Activated CD8-positive, alpha-beta T cell treated with anti-CD3 and anti-CD28 coated beads, Interleukin-2, amount 10 ng/mL, durations not matched to agents 7 days and 5 days (primary cell): ENCODE measurements at places on chromosomes 7 and 10. TPM values are rescaled to one million over a fixed set of nuclear protein-coding genes. Genes with fewer than 3 reads are reported as not detected.

OR2F2 gene
- total RNA-seq: not detected

GRCh38 chr7:8413600-8413999, 19.8 kb upstream of the NXPH1 start:
- DNase-seq: no peak
- H3K4me3 ChIP-seq: no peak overlapping the region
- H3K27ac ChIP-seq: no peak overlapping the region
- H3K4me1 ChIP-seq: no peaks in the 10 kb centered on the region
- peaks cover 6% of the 10 kb centered on the region for H3K27me3 ChIP-seq

DNA sequence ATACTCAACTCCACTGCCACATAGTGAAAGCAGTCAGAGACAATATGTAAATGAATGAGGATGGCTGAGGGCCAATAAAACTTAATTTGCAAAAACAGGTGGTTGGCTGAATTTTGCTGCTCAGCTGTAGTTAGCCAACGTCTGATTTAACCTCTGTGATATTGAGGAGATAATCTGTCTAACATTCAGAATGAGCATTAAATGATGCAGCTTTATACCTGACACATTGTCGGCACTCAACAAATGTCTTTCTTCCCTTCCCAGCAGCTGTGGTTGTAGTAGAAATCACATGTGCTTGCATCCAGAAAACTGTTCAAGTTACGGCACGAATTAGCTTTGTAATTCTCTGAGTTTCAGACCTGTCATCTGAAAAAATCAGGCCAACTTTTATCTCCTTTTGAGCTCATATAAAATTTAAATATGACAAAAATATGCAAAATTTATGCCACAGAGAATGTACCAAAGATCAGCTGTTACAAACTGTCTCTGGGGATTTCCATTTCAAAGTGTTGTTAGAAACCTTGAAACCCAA, 1239.7 kb downstream of the GATA3 start:
- DNase-seq: no peak
- H3K27ac ChIP-seq: no peak overlapping the region
- no peak overlapping the region for H3K4me3 ChIP-seq
- peaks cover under 1% of the 10 kb centered on the region for H3K27me3 ChIP-seq
- H3K36me3 ChIP-seq: no peaks in the 10 kb centered on the region
- peaks cover 18% of the 10 kb centered on the region for H3K4me1 ChIP-seq

DNA sequence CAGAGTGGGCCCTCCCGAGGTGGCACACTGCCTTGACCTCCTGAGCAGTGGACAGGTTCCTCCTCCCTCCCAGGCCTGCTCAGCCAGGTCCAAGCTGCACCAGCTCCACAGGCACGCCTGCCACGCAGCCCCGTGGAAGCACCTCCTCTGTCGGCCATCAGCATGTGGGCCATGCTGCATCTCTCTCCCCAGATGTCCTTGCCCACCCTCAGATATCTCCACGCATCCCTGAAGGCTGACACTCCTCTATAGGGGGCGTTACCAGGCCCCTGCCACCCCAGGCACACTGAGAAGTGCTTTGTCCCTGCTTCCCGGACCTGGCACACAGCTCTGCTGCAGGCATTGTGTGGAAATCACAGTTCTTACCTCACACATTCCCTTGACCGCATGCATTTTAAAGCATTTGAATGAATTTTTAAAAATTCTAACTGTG, 598.5 kb downstream of the SDK1 start:
- no peak for DNase-seq
- no peak overlapping the region for H3K27ac ChIP-seq
- H3K4me3 ChIP-seq: no peak overlapping the region
- H3K4me1 ChIP-seq: no peaks in the 10 kb centered on the region
- H3K27me3 ChIP-seq: peaks cover 4% of the 10 kb centered on the region
- no peaks in the 10 kb centered on the region for H3K36me3 ChIP-seq

- H3K36me3 ChIP-seq: no peaks in the 10 kb centered on the region
- DNase-seq: no peak
- H3K27me3 ChIP-seq: peaks cover 80% of the 10 kb centered on the region
Observed at GRCh38 chr10:100750291-100751210, 5.2 kb downstream of the PAX2 start.

- no peak overlapping the region for H3K4me3 ChIP-seq
- peak overlapping the region; percentile 58 for H3K27ac ChIP-seq
- peaks cover 48% of the 10 kb centered on the region for H3K4me1 ChIP-seq
Observed at GRCh38 chr7:2098496-2098895, 134.2 kb downstream of the MAD1L1 start.

TMEM178B gene
- total RNA-seq: 0.05 TPM

OR2A42 gene
- total RNA-seq: not detected

C7orf33 gene
- not detected for total RNA-seq

- H3K36me3 ChIP-seq: no peaks in the 10 kb centered on the region
- peaks cover 5% of the 10 kb centered on the region for H3K27me3 ChIP-seq
- no peak overlapping the region for H3K4me3 ChIP-seq
Observed at GRCh38 chr7:135768467-135768866, 19.9 kb upstream of the FAM180A start.

ANKRD61 gene
- 0.26 TPM for total RNA-seq

DNA sequence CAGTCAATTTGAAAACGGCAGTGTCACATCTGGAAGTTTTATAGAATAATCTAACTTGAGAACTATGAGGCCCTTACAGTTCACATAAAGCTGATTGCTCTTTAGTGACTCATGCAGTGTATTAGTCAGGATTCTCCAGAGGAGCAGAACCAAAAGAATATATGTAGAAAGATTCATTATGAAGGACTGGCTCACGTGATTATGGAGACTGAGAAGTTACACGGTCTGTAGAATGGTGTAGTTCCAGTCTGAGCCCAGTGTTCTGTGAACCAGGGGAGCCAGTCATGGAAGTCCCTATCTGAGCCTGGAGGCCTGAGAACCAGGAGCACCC, 21.5 kb downstream of the RBM33 start:
- H3K27ac ChIP-seq: no peak overlapping the region
- peaks cover 61% of the 10 kb centered on the region for H3K4me1 ChIP-seq
- no peaks in the 10 kb centered on the region for H3K27me3 ChIP-seq
- DNase-seq: no peak
- peaks cover 40% of the 10 kb centered on the region for H3K36me3 ChIP-seq
- H3K4me3 ChIP-seq: no peak overlapping the region

GRCh38 chr7:143325240-143325639, 9.3 kb downstream of the CLCN1 start:
- no peaks in the 10 kb centered on the region for H3K36me3 ChIP-seq
- DNase-seq: no peak
- H3K4me3 ChIP-seq: no peak overlapping the region
- H3K27me3 ChIP-seq: no peaks in the 10 kb centered on the region
- peak overlapping the region; percentile 36 for H3K27ac ChIP-seq

GATA3 gene
- 42.5 TPM for total RNA-seq

AGAP5 gene
- total RNA-seq: 10.0 TPM

LRRTM3 gene
- total RNA-seq: not detected

KCND2 gene
- total RNA-seq: not detected

TAS2R4 gene
- 0.74 TPM for total RNA-seq

GRCh38 chr10:55630491-55631056, 730.5 kb downstream of the ZWINT start:
- no peak overlapping the region for H3K4me3 ChIP-seq
- H3K27me3 ChIP-seq: peaks cover 22% of the 10 kb centered on the region
- no peak overlapping the region for H3K27ac ChIP-seq
- H3K36me3 ChIP-seq: no peaks in the 10 kb centered on the region

GRCh38 chr7:124390301-124390700, 357.4 kb upstream of the TMEM229A start:
- no peak overlapping the region for H3K27ac ChIP-seq
- H3K4me1 ChIP-seq: no peaks in the 10 kb centered on the region
- DNase-seq: no peak
- H3K27me3 ChIP-seq: no peaks in the 10 kb centered on the region

DNA sequence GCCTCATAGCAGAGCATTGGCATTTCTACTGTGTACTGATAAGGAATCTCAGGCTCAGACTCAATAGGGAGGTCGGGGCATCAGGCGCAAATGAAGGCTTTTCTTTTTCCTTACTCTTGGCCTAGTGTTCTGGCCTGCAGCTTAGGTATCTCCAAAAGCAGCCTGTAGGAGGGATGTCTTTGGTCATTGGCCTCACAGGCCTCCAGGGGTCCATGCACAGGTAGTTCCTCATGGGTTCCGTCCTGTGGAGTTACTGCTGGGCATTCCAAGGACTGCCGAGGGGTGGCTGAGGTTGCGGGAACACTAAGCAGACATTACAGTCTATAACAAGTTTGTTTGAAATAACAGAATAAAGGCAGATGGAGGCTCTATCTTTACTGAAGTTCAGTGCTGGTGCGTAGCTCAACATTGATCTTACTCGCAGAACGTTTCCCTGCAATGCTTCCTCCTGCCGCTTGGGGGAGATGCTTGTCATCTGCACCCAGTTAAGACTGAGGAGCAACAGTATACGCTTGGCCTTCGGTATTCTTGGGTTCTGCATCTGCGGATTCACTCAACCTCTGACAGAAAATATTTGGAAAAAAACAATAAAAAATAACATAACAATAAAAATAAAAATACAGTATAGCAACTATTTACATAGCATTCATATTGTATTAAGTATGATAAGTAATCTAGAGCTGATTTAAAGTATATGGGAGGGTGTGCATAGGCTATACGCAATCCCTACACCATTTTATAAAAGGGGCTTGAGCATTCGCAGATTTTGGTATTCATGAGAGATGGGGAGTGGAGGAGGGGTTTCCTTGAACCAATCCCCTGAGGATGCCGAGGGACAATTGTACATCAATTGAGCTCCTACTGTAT, 58.9 kb downstream of the SH2D4B start:
- no peaks in the 10 kb centered on the region for H3K4me1 ChIP-seq
- no peak overlapping the region for H3K27ac ChIP-seq
- H3K27me3 ChIP-seq: peaks cover 4% of the 10 kb centered on the region
- H3K4me3 ChIP-seq: no peak overlapping the region

DNA sequence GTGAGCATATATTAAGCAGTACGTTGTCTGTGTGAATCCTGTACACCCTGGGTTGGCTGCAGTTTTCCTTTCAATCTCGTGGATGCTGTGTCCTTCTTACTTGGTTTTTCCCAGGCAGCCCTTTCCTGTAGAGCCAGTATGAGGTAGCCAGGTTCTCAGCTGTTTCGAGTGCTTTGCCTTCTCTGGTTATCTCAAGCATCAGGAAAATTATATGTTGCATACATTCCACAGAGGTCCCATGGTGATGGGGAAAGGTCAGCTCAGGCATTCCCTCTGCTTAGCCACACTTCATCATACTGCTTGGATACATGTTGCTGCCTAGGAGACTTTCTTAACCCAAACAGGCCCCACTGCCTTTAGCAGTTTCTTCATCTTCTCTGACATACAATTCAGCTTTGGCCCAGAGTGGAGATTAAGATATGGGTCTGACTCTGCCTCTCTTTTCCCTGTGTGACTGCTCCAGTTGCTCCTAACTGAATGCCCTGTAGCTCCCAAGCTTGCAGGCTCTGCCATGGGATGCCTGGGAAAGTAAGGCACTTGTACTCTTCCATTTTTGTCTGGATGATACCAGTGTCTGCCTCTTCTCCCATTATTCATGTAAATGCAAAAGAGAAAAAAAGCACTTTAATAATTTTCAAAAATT, 11.3 kb downstream of the GNAI1 start:
- H3K36me3 ChIP-seq: no peaks in the 10 kb centered on the region
- H3K4me1 ChIP-seq: peaks cover 1% of the 10 kb centered on the region
- peaks cover 24% of the 10 kb centered on the region for H3K27me3 ChIP-seq
- no peak overlapping the region for H3K4me3 ChIP-seq
- DNase-seq: no peak
- H3K27ac ChIP-seq: no peak overlapping the region

DNA sequence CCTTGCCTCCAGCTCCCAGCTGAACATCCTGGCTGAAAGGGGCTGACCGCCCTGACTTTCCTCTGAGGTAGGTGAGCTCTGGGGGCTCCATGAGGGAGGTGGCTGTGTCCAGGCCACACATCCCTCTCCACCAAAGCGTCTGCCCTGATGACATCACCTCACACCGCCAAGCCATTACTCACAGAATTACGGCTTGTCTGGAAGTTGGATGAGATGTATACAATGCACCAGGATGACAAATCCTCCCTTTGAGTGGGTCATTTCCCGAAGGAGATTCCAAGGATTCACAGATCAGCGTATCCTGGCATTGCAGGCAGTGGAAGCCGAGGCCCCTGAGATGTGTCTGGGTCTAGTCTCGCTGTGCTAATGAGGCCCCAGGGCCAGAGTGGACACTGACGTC, 15.1 kb upstream of the RET start:
- no peaks in the 10 kb centered on the region for H3K27me3 ChIP-seq
- H3K27ac ChIP-seq: no peak overlapping the region
- H3K4me1 ChIP-seq: no peaks in the 10 kb centered on the region
- H3K36me3 ChIP-seq: no peaks in the 10 kb centered on the region
- no peak for DNase-seq

POLR2J gene
- total RNA-seq: 62.0 TPM

DNA sequence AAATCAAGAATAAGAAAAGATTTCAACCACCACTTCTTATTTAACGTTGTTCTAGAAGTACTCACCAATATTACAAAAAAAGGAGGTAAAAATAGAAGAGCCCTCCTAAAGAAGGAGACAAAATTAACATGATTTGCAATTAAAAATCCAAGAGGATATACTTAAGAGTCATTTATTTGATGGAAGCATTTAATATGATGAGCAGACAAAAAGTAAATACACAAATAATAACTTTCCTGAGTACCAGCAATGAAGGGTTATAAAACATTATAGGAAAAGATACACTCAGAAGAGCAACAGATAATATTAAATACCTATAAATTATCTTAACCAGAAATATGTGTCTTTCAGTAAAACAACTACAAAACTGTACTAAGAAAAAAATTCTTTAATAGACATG, 106.9 kb upstream of the STK17A start:
- H3K4me3 ChIP-seq: no peak overlapping the region
- H3K4me1 ChIP-seq: no peaks in the 10 kb centered on the region
- DNase-seq: no peak
- peaks cover 21% of the 10 kb centered on the region for H3K27me3 ChIP-seq
- H3K36me3 ChIP-seq: no peaks in the 10 kb centered on the region

CYP2C9 gene
- not detected for total RNA-seq
